ENCODE measurements at places on chromosomes 7 and 10.

- no peak for DNase-seq
Measured at GRCh38 chr7:157977717-157978496, 609.7 kb downstream of the PTPRN2 start.

DNA sequence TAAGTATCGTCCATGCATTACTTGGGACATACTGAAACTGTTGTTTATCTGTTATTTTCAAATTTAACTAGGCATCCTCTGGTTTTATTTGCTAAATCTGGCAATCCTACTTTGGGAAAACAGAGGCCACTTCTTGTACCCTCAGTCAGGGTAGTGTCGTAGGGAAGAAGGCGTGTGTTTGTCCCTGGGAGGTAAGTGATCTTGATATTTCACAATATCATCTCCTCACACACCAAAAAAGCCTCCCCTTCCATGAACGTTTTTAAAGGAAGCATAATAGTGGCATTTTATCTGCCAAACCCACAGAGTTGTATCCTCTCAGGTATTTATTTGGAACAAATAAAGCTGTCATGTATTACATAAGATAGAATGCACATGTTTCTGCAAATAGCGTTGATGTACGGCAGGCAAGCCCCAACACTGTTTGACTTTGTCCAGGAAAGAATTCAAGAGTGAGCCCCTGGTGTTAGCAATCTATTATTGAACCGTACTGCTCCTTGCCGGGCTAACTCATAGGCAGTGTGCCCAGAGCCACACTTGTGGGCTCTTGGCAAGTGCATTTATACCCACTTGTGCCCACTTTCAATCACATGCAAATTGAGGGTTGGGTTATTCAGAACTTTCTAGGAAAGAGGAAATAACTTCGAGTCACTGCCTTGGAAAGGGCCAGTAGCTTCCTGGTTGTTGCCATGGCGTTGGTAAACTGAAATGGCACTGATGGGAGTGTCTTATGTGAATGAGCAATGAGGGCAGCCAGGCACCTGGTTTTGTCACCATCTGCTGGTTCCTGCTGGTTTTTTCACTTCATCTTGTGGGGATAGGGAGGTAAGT lies 266.0 kb downstream of the USP6NL start:
- no peak for DNase-seq

DNA sequence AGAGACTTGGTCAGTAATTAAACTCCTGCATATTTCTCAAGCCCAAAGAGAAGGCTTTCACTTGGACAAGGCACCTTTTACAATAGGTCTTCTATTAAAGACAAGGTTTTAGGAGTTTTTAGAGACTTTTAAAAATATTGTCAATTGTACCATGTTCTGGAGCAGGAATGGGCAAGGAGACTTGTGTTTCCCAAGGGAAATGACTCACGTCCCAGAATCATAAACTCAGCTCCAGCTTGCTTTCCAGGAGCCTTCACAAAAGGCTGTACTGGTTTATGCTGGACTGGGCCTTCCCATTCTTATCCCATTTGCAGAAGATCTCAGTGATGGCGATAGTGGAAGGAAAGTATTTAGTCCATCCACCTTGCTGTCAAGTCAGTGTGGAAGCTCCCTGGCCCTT lies 7.8 kb upstream of the GLI3 start:
- DNase-seq = no peak

DNA sequence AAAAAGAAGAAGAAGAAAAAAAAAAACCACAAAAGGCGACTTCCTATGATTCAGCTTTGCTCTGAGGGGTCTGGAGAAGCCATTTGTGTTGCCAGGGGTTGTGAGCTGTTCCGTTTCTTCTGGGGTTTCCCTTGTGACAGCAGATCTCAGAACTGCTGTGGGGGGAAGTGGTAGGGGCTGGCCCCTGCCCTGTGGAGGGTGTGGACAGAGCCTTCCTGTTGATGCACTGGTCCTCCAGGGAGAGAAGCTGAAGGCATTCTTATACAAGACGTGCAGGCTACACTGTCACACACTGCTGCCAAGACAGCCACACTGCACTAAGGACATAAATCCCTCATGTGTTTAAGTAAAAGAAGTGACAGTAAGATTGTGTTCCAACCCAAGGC lies 17.3 kb upstream of the CSGALNACT2 start:
- DNase-seq = peak; percentile 38

GRCh38 chr7:107973861-107974260 lies 29.1 kb downstream of the LAMB1 start:
- no peak for DNase-seq

Measured in left hindlimb (tissue), 1 donor.